Urothelium cell line (cell line): ENCODE measurements at places on chromosomes 2 and 18.

GRCh38 chr18:74074668-74075564 lies 72.7 kb downstream of the FBXO15 start:
- DNase-seq, result no peak

- DNase-seq, result peak; percentile 33
These were observed 25.7 kb upstream of the FAM178B start for GRCh38 chr2:97011977-97012569.

- peak; percentile 36 for DNase-seq
These were observed 456.6 kb upstream of the UBE2E3 start for GRCh38 chr2:180523621-180524340.

DNA sequence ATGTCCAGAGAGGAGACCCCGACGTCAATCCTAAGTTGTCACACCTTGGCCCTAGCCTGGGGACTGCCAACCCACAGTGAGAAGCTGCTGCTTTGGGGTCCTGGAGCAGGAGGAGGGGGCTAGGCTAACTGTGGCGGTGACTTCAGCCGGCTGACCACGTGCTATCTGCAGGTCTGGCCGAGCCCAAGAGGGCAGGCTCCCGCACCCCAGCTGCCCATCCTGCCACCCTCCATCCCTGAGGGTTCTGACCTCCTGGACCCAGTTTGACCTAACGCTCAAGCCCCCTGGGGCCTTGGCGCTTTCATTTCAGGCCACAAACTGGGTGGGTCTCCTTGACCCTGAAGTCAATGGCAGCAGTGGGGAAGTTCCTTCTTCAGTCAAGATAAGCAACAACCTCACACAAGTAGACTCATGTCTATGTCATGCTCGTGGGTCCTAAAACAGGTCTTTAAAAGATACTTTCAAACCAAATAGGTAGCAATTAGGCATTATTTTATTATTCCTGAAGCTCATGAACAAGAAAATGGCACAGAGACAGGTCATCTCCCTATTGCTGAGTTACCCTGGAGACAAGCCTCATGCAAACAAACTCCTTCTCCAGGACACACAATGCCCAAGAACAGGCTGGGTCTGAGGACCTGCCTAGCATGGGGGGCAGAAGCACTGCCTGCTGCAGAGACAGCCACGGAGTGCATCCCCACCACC lies 2.3 kb downstream of the HES6 start:
- DNase-seq, result no peak

DNA sequence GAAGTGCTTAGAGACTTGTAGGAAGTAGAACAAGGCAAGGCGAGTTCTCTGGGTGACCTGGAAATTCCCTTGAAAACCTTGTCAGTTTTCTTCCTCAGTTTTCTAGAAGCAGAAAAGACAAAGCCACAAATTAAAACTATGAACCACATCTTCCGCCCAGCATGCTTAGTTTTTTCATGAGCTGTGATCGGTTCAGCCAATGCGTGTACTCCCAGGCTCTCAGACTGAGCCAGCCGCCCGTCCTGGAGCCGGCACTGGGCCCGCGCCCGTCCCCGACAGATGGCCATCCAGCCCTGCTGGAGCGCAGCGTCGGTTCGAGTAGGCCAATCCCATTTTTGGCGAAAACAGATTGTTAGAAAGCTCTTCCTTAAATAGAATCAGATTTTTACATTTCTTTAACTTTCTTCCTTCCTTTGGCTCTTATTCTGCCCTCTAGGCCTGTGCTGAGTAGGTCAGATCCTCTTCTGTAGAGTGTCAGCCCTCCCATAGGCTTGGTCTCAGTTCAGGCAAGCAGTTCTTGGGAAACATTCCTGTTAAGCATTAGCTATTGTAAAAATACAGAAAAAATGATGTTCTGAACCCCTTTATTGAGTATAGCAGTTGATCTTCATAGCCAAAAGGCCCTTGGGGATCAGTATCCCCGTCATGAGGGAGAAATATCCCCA lies 112.5 kb downstream of the NCK2 start:
- DNase-seq, result no peak

- DNase-seq, result no peak
These were observed 165.4 kb downstream of the FIGN start for GRCh38 chr2:163570391-163570790.

DNA sequence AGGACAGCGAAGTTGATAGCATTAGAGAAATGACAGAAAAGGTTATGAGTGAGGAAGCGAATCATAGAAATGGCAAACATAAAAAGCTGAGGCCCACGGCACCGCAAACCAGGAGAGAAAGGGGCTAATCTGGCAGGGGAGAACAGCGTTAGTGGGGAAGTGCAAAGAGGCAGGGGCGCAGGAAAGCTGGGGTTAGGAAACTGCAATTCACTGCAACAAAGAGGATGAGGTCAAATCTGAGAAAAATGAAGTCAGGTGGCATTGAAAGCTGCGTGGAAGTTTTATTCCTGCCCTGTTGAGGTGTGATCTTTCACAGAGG lies 653 bp upstream of the ABI2 start:
- no peak for DNase-seq

- no peak for DNase-seq
These were observed 105.6 kb upstream of the ZNF521 start for GRCh38 chr18:25457601-25458000.

DNA sequence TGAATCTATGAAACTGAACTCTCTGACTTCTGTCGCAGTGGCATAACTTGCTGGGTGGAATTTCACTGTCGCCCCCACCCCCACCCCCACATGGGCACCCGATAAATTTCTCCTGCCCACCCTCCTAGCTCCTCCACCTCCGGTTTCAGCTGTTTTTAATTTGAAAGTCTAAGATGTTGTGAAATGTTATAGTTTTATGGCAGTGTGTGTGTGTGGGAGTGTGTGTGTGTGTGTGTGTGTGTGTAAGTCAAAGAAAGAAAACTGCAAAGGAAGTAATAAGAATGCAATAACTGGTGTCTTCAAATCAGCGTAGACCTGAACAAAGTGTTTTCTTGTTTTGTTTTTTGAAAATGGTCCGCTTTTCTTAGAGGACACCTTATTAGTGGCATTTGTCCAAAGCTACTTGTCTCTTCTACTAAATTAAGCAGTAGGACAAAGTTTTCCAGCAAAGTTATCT lies 388 bp downstream of the DTNA start:
- DNase-seq, result no peak

GRCh38 chr18:42623935-42624334 lies 491.6 kb downstream of the RIT2 start:
- no peak for DNase-seq

GRCh38 chr2:125254010-125254409 lies 1228.9 kb downstream of the CNTNAP5 start:
- DNase-seq, result no peak

DNA sequence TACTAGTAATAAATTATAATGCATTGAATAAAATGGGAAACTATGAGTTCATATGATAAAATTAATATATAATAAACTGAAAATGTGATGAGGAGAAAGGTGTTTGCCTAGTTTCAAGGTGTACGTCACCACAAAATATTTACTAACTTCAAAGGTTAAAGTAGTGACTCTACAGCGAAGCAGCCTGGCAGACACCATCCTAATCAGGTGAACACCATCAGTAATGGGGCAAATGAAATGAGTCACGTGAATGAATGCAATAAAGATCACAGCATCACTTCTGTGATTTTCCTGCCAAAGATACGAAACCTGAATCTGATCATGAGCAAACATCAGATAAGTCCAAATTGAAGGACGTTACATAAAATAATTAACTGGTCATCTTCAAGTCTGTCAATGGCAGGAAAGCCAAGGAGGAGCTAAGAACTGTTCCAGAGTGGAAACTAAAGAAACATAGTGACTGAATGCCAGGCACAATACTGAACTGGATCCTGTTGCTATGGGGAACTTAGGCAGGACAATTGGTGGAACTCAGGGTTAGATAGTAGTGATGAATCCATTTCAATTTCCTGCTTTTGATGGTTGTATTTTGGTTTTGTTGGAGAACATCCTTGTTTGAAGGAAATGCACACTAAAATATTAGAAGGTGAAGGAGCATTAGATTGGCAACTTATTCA lies 12.1 kb upstream of the NOSTRIN start:
- no peak for DNase-seq

DNA sequence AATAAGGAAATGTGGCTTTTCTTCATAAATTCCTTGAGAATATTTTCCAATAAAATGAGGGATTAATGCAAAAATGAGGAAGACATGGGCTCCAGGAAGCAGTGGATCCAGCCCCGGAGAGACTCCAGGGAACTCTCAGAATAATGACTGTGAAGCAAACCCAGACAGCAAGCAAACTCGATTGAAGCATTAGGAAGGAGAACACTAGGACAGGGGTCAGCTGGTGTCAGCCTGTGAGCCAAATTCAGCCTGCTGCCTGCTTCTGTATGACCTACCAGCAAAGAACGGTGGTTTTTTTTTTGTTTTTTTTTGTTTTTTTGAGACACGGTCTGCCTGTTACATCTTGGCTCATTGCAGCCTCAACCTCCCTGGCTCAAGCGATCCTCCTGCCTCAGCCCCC lies 274.3 kb upstream of the FBXO11 start:
- DNase-seq, result no peak

DNA sequence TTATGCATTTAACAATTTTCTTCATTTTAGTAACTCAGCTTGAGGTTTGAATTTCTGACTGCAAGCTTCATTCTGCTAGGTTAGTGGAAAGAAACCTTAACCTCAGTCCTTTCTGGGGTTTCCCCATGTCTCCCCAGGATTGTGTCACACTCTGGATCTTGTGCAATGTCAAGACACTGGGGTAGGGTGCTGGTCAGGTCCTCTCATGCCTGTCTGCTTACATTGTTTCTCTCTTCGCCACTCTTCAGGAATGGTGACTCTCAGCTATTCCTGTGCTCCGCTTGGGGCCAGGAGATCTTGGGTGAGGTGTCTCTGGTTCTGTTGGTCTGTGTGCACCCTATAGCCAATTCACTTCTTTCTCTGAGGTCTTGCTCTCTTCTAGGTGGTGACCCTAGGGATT lies 23.9 kb downstream of the CTLA4 start:
- no peak for DNase-seq

GRCh38 chr2:24908461-24908901 lies 11.6 kb downstream of the ADCY3 start:
- DNase-seq, result no peak

DNA sequence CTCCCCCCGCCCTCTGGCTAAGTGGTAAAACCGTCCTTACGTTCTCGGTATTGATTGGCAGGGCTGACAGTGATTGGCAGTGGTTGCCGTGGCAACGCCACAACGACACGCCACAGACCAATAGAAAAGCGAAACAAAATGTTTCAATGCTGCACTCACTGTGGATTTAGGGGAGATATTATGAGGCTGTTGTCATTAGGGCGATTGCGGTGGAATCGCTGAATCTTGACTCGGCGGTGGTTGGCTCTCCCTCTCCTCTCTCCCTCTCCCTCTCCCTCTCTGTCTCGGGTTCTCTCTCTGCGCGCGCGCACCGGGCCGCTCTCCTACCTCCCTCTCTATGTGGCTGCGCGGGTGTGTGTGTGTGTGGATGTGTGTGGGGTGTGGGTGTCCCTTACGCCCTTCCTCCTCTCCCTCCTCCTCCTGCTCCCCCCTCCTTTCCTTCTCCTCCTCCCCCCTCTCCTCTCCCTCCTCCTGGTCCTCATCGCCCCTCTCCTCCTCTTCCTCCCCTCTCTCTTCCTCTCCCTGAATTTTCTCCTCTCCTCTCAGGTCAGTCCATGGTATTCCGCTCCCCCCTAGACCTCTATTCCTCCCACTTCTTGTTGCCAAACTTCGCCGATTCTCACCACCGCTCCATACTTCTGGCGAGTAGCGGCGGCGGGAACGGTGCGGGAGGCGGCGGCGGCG lies at the start of gene SIX3:
TSS of gene SIX3 (plus strand) at position 152 of the 684 bp plus-strand sequence. CDS start at position 555, 403 bp downstream.
- DNase-seq, result no peak

GRCh38 chr2:132757676-132758075 lies 87.7 kb upstream of the LYPD1 start:
- DNase-seq, result no peak

- no peak for DNase-seq
These were observed 85.6 kb downstream of the DDX1 start for GRCh38 chr2:15677141-15677843.

DNA sequence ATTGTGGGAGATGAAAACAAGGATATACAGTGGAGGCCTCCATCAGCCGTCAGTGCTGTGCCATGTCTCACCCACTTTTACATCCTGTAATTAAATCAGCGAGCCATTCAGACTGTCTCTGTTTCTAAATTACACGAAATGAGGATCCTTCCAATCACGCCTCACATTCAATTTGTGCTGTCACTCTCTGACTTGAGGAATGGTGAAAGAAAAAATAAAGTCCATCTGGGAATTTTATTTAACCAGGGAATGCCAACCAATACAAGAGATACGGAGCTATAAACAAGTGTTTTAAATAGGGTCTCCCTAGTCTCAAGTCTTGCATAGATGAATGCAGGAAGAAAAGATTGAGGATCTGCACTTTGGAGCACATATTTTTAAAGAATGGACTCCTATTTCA lies 72.8 kb downstream of the CMPK2 start:
- no peak for DNase-seq
